ENCODE measurements at places on chromosomes 3 and 15.

- no peak for DNase-seq
Measured at GRCh38 chr3:38586546-38587520, 62.7 kb downstream of the SCN5A start.

GRCh38 chr15:91146728-91147127 is 46.7 kb downstream of the SV2B start:
- no peak for DNase-seq

DNA sequence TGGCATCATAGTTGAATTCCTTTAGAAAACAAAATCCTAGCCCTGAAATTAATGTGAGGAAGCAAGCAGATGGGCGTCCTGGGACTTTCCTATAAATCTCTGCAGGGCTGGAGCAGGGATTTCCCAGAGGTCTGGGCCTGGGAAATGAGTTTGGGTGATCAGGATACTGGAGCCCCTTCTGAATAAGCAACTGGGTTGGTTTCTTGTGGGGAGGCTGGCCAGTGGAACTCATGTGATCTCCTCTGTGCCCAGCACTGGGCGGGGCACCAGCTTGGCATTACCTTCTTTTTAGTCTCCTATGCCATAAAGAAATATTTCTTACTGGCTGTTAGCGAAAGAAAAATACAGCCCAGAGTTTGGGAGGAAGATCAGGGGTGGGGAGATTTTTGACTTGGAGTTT is 1.7 kb downstream of the THSD4 start:
- DNase-seq = no peak

- peak; percentile 35 for DNase-seq
Measured at GRCh38 chr3:64460877-64461276, 226.9 kb downstream of the ADAMTS9 start.

DNA sequence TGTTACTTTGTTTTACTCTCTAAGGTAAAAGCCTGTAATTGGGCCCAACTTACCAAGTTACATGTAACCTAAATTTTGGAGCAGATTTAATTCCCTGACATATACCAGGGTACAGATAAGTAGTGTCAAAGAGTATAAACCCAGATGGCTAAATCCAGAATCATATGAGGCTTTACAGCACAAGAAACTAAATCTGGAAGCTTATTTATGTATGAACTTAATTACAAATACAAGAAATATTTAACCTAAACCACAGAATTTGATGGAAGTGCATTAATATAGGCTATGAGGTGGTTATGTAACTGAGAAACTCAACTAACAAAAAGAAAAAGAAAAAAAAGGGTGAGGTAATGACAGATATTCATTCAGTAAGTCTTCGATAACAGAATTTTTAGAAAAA is 930.2 kb upstream of the ALCAM start:
- no peak for DNase-seq

- DNase-seq = no peak
Measured at GRCh38 chr3:120855665-120856437, 52.2 kb upstream of the STXBP5L start.

DNA sequence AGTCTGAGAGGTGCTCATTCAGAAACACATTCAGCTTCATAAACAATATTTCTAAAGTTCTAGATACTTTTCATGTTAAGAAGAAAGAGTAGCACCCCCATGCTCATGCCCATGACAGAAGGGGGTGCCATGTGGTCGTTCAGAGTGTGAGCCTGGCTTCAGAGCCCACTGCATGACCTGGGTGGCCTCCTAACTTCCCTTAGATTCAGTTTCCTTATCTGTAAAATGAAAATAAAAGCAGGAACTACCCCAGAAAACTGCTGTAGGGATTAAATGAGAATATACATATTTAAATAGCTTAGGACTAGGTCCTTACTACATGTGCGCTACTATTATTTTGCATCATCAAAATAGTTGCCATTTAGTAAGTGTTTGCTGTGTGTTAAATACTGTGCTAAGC is 69.2 kb downstream of the ABHD5 start:
- DNase-seq = no peak

- no peak for DNase-seq
Measured at GRCh38 chr3:42094128-42094527, 3.0 kb downstream of the TRAK1 start.

DNA sequence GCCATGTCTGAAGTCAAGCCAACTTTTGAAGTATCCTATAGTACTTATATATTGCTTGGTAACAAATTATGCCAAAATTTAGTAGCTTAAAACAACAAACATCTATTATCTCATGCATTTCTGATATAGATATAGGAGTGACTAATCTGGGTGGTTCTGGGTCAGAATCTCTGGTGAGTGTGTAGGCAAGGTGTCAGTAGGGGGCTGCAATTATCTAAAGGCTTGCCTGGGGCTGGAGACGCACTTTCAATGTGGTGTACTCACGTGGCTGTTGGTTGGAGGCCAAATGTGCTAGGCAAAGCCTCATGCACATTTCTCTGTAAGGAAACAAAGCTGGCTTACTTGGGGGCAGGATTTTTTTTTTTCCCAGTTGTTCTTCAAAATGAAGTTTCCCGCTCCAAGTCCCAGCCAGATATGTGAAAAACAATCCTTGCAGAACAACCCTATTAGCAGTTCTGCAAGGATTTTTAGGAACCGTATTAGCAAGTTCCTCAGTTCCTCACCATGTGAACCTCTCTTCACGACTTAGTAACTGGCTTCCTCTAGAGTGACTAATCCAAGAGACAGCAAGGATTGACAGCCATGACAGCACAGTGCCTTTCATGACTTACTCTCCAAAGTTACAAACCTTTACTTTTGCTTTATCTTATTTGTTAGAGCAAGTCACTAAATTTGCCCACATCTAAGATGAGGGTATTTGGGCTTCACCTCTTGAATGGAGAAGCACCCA is 25.8 kb downstream of the GREM1 start:
- no peak for DNase-seq

- peak; percentile 16 for DNase-seq
Measured at GRCh38 chr3:197912741-197913476, 37.1 kb upstream of the RPL35A start.

GRCh38 chr3:197746209-197746608 is 3.5 kb upstream of the FYTTD1 start:
- DNase-seq = no peak

DNA sequence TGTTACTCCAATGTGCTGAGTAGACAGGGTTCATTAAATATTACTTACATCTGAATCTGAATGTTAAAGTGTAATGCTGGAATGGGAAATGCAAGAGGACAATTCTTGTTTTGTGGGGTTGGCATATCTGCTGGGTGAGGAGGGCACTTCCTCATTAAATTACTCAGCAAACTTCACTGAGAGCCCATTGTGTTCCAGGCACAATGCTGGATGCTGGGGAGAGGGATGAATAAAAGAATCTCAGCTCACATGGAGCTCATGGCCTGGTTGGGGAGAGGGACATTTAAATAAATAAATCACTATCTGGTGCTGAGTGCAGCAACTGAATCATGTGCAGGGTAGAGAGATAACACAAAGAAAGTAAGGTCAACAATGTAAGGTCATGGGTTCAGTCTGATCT is 199.2 kb upstream of the CFAP20DC start:
- DNase-seq = no peak

GRCh38 chr3:119989981-119990655 is 104.1 kb downstream of the GSK3B start:
- no peak for DNase-seq

DNA sequence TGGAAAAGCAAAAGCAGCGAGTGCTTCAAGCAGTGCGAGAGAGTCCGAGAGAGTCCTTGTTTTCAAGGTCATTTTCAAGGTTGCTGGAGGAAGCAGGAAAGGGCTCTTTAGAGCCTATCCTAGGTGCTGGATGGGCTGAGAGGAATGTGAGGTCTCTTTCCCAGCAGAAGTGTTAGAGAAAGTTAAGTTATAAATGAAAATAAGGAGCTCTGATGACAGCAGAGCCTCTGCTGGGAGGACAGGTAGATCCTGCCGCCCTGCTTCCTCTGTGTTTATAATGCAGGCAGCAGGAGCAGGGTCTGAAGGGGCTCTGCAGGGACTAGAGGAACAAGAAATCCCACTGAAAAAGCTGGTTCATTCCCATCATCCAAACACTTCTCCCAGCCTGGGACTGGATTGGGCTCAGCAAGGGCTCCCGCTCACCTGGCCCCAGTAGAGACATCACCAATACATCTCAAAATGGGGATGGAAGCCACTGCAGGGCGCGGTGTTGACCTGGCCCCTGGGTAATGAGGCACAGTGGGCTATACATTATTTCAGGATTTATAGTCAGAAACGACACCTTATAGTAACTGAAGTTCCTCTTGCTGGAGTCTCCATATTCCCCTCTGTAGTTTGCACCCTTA is 41.5 kb upstream of the RAB6B start:
- DNase-seq = no peak

DNA sequence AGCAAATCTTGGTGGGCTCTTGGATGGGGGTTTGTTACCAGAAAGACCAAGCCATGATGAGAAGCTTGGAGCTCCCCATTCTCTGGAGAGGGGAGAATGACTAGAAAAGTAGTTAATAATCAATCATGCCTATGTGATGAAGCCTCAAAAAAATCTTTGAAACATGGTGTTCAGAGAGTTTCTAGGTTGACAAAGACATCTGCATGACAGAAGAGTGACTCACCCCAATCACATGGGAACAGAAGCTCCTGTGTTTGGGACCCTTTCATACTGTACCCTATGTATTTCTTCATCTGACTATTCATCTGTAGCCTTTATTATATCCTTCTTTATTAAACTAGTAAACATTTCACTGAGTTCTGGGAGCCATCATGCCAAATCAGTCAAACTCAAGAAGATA is 87.4 kb downstream of the BCHE start:
- no peak for DNase-seq

DNA sequence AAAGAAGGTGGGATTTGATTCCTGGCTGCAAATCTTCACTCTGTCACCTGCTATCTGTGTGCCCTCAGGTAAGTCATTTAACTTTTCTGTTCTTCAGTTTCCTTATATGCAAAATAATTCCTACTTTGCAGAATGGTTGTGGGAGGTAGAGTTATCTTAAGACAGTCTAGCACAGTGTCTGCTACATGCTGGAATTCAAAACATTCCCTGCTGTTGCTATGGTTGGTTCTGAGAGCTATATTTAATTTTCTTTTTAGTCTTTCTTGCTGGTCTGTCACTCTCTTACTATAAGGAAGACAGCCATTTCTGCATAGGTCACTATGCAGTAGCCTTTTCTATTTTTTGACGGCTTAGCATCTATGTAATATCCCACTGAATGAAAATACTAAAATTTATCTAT is 4.0 kb upstream of the ADPGK start:
- DNase-seq = no peak

- no peak for DNase-seq
Measured at GRCh38 chr15:100809587-100809986, 70.0 kb upstream of the ALDH1A3 start.

- DNase-seq = no peak
Measured at GRCh38 chr15:62877276-62877857, 165.2 kb upstream of the TPM1 start.

GRCh38 chr3:141370065-141370533 is 1.8 kb downstream of the ZBTB38 start:
- no peak for DNase-seq

DNA sequence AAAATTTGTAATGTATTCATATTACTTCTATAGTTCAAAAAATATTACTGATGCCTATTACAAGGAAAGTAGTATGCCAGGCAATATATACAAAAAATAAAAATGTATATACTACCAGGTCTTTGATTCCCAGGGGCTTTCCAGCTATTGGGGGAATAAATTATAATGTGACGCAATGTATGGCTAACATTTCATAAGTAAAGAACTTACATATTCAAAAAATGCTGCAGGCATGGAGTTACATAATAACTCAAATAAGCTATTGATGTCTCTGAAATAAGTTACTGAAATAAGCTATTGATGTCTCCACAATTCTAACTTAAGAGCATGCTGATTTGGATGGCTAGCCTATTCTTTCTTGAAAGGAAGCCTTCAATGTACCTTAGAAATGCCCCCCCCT is 30.2 kb downstream of the MCCC1 start:
- no peak for DNase-seq

DNA sequence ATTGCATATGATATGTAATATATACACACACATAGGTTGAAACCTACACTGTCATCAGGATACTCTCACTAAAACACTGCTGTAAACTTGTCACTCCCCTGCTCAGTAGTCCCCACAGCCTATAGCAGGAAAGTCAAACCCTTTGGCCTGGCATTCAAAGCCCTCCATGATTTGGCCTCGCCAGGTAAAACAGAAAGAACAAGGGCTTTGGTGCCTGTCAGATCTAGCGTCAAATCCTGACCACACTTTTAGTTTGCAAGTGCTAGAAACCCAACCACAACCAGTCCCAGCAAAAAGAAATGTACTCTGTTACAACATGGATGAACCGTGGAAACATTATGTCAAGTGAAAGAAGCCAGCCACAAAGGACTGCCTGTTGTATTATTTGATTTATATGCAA is 11.4 kb downstream of the CRABP1 start:
- DNase-seq = no peak

- no peak for DNase-seq
Measured at GRCh38 chr3:73249047-73249446, 187.6 kb downstream of the EBLN2 start.

GRCh38 chr3:62372621-62373041 is 719 bp downstream of the FEZF2 start:
- DNase-seq = no peak

- DNase-seq = no peak
Measured at GRCh38 chr15:34240537-34240936, 15.7 kb downstream of the EMC4 start.

DNA sequence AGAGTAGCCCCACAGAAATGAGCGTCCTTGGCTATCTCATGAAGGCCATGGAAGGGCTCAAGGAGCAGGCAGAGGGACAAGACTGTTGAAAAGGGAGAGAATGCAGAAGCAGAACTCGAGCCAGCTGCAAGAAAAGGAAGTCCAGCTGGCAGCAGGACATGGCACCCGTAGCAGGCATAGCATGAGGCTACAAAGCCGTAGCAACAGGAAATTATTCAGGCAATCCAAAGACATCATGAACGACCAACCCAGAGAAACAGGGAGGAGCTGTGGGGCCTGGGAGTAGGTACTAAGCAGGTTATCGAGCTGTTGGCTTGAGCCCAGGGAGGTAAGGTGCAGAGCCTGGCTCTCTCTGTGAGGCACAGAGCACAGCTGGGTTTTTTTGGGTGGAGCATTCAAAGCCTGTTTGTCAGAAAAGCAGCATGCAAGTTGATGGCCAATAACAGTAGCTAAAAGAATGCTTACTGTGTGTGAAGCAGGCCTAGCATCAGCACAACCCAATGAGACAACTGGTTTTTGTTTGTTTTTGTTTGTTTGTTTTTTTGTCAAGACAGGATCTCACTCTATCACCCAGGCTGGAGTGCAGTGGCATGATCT is 144.0 kb upstream of the SMAD3 start:
- no peak for DNase-seq

DNA sequence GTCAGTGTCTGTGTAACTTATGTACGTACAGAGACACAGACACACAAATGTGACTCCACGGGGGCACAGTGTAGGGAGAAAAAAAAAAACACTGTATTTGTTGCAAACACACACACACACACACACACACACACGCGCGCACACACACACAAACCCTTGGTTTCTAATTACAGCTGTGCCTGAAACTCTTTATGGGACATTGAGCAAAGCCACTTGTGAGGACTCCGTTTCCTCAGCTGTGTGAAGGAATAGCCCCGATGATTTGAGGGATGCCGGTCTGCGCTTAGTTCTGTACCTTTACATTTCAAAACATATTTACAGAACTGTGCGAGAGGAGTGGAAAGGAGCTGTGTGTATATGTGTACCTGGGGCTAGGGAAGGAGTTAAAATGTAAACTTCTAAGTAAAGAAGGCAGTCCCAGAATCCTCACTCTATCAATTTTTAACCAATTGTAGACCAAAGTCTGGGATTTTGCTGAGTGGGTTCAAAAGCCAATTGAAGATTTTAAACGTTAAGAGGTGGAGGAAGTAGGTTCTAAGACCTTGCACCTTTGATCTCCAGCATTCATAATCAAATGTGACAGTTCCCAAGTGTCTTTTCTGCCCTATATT is 5.3 kb upstream of the BCL6 start:
- no peak for DNase-seq
